ENCODE measurements at places on chromosomes 16 and 17.
A peak's percentile ranks its signal among the peaks of the same experiment; 100 is the strongest.

- no peak for DNase-seq
Measured at GRCh38 chr16:29984764-29985147, 10.7 kb downstream of the HIRIP3 start.

DNA sequence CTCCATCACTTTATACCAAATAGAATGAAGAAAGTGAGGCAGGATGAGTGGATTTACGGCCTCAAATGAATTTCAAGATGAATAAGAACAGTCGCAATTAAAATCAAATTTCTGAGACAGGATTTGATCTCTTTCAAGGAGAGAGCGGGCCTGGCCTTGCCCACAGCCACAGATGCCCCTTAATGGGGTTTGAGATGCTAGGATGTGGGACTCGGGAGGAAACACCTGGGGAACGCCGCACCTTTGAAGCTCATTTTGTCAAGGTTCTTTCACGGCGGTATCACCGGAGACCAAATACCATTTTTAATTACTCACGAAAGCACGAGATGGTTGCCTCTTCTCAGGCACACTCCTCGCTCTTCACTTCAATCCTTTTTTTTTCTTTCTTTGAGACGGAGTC lies 178.1 kb upstream of the SDK2 start:
- DNase-seq = no peak

DNA sequence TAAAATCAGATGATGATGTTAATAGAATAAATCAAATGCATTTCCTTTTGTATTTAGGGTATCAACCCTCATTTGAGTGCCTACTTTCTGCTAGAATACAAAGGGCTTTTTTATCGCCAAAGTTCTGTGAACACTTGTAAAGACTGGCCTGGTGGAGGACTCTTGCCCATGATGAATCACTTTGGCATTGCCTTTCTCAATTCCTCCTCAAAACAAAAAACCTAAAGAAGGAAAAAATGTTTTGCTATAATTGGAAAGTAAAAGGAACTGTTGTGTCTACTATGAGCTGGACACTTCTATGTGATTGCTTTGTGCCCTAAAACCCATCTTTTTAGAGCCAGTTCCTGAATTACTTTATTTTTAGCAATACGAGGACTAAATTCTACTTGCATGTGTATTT lies 13.0 kb upstream of the DHRS11 start:
- peak; percentile 40 for DNase-seq

DNA sequence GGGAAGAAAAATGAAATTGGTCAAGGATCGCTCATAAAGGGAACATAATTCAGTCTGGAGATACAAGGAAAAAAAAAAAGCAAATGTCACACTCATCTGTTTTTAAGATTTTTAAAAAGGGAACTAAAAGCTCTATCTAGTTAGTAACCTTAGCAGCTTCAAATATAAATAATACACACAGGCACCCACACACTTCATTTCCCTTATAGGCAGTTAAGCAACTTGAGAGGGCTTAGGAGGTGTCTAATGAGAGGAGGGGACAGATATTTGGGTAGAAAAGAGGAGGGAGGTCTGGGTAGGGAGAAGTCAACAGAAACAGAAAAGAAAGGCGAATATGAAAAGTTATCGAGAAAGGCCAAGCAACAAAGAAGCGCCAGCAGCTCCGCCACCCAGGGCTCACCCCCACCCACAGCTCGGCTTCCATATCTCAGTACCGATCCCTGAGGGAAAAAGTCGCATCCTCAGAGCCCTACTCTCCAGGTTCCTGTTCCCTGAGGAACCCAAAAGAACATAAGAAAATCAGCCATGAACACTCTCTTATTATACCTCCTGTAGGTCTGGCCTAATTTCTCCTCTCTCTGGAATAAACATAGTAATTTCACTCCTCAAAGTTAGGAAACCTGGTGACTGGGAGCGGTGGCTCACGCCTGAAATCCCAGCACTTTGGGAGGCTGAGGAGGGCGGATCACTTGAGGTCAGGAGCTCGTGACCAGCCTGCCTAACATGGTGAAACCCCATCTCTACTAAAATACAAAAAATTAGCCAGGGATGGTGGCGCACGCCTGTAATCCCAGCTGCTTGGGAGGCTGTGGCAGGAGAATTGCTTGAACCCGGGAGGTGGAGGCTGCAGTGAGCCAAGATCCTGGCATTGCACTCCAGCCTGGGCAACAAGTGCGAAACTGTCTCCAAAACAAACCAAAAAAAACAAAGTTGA lies 69.6 kb upstream of the RCVRN start:
- DNase-seq = no peak

DNA sequence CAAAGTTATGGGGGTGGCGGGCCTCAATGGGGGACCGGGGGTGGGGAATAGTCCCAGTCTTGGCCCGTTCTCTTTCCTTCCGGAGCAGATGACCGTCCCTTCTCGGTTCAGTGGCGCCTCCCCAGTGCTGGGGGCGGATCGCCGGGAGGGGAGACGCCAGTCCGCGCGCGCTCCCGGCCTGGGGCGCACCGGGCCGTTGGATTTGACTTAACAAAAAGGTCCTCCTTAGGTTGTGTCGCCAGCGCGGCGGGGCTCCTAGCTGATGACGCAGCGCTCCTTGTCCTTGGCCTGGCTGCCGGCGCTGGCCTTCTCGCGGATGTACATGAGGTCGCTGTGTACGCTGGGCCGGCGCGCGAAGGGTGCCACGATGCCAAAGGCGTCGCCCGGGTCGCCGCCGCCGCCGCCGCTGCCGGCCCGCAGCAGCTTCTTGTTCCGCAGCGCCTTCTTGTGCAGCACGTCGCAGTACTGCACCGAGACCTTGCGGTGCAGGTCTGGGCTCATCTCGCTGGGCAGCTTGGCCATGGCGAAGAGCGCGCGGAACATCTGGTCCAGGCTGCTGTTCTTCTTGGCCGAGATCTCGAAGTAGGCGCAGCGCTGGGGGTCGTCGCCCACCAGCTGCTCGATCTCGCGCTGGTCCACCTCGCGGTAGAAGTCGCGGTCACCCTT lies 1.2 kb downstream of the RASD1 start:
- peak; percentile 62 for DNase-seq

DNA sequence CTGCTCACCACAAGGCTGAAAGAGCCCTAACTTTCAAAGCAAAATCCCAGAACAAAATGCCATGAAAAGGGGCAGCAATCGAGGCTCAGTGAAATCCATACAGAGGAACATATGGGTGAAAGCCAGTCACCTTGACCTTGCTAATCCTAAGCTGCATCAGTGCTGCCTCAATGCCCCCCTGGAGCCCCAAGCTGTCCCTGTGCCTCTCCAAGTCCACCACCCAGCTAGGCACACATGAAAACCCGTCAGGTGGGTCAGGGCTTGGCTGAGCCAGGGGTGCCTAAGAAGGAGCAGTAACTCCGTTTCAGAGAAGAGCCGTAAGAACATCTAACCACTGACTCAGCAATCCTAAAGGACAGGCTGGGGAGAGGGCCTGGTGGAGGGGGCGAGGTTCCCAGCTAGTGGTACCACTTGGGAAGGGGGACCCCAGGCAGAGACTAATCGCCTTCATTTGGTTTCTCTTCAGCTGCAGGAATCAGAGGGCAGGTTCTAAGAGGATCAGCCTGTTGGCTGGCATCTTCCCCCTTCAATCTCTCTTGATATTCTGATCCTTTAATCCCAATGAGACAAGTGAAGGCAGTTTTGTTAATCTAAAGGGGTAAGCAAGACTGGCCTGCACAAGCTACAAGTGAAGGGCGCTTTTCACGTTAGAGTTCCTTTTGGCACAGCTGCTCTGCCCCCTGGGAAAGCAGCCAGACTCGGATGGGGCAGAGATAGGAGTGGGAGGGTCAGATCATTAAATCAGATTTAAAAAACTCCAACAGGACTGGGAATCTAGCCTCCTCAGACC lies 7.6 kb downstream of the PITPNA start:
- no peak for DNase-seq

DNA sequence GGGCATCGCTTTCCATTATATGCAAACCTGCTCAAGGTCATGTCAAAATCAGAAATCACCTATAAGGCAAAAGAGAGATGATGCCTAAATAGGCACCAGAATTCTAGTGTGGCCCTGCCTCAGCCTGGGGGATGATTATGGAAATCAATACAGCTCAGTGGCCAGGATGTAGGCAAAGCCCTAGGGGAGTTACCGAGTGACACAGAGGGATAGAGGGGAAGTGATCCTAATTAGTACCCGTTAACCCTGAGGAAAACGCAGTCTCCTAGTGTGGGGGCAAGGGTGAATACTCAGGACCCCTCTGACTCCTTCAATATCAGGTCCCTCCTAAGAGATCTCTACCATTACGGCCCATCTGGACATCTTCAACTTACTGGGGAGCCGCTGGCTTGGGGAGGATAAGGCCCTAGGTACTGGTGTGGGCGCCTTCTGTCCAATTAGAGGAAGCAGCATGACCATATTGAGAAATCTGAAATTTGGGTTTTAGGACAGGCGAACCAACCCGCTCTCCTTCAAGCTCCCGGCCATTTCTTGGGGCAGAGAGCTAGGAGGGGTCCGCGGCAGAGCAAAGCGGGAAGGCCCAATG lies 725 bp downstream of the NT5C3B start:
- DNase-seq = peak; percentile 49

- peak; percentile 56 for DNase-seq
Measured at GRCh38 chr17:55285340-55286301, 20.9 kb downstream of the HLF start.

DNA sequence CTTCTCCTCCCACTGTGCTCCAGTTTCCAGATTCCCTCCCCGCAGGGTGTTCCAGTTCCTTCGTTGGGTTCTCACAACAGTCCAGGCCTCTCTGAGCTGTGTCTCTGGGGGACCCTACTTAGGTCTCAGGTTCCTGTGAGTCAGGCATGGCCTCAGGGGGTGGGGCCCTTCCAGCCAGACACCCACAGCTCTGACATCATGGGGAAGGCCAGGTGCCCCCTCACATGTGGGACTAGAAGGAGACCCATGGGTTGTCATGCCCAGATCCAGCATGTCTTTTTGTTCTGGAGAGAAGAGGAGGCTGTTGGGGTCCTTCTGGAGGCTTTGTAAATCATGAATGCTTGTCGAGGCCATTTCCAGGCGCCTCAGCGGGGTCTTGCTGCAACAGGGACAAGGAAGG lies 32.0 kb upstream of the NDRG4 start:
- no peak for DNase-seq

DNA sequence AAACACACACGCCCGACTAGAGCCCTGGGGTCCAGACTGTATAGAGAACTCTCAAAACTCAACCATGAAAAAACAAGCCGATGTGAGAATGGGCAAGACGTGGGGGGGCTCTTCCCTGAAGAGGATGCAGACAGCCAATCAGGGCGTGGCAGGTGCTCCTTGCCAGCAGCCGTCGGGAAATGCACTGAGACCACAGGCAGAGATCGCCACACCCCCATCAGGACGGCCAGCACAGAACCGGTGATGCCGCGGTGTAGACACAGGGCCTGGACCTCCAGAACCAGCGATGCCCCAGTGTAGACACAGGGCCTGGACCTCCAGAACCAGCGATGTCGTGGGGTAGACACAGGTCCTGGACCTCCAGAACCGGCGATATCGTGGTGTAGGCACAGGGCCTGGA lies 169.2 kb downstream of the LAT start:
- no peak for DNase-seq

DNA sequence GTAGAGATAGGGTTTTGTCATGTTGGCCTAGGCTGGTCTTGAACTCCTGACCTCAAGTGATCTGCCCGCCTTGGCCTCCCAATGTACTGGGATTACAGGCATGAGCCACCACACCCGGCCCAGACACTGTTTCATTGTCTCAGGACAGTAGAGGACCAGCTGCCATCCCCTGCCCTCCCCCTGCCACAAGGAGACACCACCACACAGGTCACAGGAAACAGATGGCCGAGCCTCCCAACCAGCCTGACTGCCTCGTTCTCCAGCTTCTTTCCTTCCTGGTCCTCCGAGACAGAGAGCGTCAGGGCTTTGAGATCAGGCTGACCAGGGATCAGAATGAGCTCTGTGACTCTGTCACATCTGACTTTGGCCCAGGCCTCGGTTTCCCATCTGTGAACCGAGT lies 20.8 kb upstream of the RNPS1 start:
- DNase-seq = no peak

- no peak for DNase-seq
Measured at GRCh38 chr17:53950207-53950857, 127.6 kb downstream of the KIF2B start.

GRCh38 chr16:74583926-74584666 lies 22.8 kb downstream of the GLG1 start:
- DNase-seq = no peak

DNA sequence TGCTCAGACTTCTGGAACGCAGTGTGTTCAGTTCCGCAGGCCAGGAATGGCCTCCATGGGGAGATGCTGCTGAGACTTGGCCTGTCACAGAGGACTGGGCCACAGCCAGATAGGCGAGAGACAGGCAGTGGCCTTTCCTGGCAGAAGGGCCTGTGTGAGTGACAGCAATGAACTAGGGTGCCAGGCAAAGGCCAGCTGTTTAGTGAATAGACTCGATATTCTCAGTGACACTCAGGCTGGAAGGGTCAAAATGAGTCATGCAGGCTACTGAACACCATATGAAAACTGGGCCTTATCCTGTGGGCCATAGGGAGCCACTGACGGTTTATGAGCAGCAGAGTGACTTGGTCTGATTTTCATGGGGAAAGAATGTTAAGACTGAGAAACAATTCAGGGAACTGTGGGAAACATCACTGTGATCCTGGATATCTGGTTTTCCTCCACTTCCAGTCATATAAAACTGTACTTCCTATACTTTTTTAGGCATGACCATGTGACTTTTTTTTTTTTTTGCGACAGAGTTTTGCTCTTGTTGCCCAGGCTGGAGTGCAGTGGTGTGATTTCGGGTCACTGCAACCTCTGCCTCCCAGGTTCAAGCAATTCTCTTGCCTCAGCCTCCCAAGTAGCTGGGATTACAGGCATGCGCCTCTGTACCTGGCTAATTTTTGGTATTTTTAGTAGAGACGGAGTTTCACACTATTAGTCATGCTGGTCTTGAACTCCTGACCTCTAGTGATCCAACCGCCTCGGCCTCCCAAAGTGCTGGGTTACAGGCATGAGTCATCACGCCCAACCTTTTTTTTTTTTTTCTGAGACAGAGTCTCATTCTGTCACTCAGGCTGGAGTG lies 5.2 kb upstream of the NUBP1 start:
- peak; percentile 59 for DNase-seq

GRCh38 chr17:41082626-41083025 lies 1.3 kb upstream of the KRTAP4-7 start:
- peak; percentile 44 for DNase-seq

GRCh38 chr17:15967706-15968399 lies 22.9 kb downstream of the ADORA2B start:
- DNase-seq = no peak

Measured in adipocyte (in vitro differentiated cells).